Effector memory CD4-positive, alpha-beta T cell (primary cell): ENCODE measurements at places on chromosomes 2 and 18.
A peak's percentile ranks its signal among the peaks of the same experiment; 100 is the strongest.

DNA sequence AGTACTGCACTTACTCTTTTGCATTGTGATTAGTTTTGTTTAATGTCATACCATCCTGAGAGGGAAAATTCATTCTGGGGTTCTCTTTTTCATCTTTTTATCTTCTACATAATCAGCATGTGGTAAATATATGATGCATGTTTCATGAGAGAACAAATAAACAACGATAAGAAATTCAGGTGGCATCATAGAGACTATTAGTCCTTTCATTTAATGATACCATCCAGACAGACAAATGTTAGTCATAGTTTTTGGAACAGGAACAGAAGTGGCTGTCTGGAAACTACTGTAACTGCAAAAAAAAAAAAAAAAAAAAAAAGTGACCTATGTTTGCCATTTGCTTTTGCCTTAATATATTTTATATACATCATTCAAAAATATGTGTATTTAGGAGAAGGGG, 761.0 kb downstream of the EPHA4 start:
- DNase-seq, result no peak

DNA sequence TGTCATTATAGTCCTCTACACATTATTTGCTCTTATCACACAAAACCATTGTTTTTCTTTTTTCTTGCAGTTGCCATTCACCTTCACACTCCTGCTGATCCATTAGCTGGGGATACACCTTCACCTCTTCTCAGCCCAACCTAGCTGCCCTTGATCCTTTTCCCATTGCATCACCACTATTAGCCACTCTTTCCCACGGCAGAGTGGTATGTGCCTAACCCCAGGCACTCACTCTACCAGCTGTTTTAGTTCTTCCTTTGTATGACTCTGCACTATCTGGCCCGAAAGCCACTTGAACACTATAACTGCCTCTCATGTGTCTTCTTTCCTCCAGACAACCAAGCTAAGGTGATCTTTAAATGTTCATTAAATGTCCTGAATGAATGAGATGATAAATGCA, 145.4 kb upstream of the PIK3C3 start:
- DNase-seq, result no peak

DNA sequence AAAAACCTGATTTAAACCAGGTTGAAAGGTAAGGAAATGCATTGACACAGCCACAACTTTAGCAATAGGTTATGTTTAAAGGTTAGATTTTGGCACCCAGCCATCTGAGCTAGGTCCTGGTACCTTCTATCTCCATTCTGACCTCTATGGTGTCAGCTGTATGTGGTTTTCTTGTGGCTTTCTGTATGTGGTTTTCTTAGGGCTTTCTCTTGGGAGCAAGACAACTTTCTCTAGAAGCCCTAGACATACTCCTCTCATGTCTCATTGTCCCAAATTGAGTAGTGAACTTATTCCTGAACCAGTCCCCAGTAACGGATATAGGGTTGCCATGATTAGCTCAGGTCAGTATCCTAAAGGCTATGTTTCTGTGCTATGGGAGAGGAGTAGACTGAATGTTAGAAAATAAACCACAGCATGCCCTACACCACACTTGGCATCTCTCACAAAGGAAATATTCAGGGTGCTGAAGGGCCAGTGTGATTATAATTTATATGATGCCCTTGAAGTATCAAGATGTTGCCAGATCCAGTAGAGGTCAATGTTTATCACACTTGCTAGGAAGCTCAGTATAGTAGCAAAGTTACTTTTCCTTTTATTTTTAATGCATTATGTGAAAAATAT, 176.1 kb downstream of the CAPN13 start:
- DNase-seq, result no peak

GRCh38 chr2:168336786-168337388, 89.5 kb upstream of the STK39 start:
- peak; percentile 32 for DNase-seq

- no peak for DNase-seq
Measured at GRCh38 chr2:221346411-221346810, 225.7 kb downstream of the EPHA4 start.

DNA sequence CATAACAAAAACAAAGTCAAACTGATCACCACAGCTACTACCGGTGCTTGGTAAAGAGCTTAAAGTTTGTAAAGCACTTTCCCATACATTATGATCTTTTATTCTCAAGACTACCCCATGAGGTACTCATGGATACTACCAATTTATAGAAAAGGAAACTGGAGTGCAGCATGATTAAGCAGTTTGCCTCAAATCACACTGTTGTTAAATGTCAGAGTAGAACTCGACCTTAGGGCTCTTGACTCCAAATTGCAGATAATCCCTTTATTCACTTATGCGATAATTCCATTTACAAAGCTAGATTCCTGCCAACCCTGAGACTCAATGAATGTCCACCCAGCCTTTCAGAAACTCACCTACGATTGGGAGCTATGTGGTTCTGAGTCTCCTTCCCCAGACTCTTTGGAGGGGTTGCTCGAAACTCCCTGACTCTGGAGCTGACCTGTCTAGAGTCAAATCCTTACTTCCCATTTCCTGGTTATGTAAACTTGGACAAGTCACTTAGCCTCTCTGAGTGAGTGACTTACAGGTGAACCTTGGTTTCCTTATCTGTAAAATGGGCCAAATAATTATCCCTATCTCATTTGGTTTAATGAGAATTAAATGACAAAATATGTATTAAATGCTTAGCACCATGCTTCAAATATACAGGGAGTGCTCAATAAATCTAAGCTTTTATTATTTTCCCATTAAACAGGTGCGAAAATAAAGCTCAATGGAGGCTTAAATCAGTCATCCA, 47.4 kb downstream of the PSD4 start:
- DNase-seq, result no peak

GRCh38 chr2:118584062-118584749, 263.2 kb downstream of the EN1 start:
- no peak for DNase-seq

GRCh38 chr18:11985586-11985985, 4.3 kb downstream of the IMPA2 start:
- DNase-seq, result no peak

GRCh38 chr2:220775856-220776488, 796.1 kb downstream of the EPHA4 start:
- DNase-seq, result no peak

DNA sequence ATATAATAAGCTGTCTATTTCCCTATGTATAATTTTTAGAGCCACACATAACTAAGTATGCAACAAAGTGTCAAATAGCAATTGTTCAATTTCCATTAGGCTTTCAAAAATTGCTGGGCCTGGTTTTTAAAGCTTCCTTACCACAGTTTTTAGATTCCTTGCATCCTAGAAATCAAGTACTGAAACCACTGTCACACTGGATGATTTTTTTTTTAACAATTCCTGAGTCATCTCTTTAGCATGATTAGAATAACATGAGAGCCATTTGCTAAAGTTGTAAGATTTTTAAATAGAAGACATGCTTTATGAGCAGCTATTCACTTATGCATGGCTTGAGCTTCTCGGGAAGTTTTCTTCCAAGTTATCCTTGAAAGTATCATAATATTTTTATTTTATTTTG, 319.5 kb upstream of the NXPH2 start:
- DNase-seq, result no peak

GRCh38 chr18:21930177-21930576, 189.6 kb downstream of the MIB1 start:
- no peak for DNase-seq

- DNase-seq, result no peak
Measured at GRCh38 chr18:59881728-59882656, 17.8 kb upstream of the PMAIP1 start.

GRCh38 chr2:43345872-43346271, 119.5 kb upstream of the ZFP36L2 start:
- DNase-seq, result no peak

GRCh38 chr2:168490015-168490874, 34.2 kb downstream of the CERS6 start:
- DNase-seq, result no peak

DNA sequence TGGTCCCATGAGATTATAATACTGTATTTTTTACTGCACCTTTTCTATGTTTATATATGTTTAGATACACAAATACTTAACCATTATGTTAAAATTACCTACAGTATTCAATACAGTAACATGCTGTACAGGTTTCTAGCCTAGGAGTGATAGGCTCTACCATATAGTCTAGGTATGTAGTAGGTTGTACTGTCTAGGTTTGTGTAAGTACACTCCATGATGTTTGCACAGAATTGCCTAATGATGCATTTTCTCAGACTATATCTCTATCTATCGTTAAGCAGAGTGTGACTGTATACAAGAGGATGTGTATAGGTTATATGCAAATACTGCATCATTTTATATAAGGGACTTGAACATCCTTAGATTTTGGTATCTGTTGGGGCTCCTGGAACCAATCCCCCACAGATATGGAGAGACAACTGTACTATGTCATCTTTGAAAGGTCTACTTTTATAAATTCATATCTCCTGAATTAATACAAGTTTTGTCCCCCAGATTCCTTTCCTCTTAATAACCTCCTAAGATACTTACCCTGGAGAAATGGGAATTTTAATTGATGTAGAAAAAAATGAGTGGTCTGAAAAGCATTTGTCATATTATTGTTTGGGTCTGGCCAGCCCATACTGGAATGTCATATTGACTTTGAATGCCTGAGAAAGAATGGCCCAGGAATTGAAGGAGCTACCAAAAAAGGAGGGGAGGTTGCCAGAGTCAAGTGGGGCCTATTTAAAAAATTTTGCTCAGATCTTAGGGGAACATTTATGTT, 36.6 kb downstream of the EHBP1 start:
- no peak for DNase-seq

DNA sequence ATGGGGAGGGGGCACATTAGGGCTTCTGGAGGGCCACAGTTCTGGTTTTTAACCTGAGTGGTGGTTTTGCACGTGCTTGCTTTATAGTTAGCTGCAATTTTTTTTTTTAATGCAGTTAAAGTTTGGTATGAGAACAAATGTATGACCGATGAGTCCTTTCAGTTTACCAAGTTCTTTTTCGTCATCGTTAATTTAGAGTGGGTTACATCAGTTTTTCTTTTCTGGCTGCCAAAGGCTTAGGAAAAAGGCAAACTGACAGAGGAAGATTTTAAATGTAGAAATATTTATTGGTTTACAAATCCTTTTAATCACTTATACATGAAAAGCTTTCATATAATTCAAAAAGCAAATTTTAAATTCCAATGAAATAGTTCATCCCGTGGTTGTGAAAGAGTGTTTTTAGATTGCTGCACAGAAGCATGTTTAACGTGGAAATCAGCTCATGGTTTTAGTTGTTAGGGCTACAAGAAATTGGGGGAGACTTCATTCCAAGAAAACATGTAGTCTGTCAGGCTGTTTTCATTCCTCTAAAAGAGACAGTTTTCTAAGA, 82.9 kb downstream of the MSH2 start:
- no peak for DNase-seq

DNA sequence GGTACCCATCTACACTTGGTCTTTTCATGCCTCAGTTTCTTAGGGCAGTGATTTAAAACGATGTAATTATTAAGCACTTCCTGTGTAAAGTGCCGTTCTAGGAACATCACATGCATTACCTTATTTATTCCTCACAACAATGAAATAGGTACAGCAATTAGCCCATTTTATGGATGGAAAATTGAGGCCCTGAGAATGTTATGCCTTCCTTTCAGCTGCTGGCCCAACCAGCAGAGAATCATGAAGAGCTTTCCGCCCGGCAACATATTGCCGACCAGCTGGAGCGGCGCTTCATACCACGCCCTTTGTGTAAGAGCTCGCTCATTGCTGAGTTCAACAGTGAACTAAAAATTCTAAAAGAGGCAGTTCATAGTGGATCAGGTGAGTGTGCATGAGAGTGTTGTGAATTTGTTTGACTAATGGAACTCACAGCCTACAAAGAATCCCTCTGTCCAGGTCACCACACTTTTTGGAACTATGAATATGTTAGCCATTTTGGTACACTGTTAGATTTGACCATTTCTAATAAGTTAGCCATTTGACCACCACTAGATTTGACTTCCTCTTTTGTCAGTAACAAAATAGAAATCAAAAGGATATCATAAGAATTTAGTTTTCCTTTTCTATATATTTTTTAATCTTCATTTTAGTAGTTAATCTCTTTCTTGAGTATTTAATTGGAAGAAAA, 25.6 kb upstream of the RPE start:
- no peak for DNase-seq

DNA sequence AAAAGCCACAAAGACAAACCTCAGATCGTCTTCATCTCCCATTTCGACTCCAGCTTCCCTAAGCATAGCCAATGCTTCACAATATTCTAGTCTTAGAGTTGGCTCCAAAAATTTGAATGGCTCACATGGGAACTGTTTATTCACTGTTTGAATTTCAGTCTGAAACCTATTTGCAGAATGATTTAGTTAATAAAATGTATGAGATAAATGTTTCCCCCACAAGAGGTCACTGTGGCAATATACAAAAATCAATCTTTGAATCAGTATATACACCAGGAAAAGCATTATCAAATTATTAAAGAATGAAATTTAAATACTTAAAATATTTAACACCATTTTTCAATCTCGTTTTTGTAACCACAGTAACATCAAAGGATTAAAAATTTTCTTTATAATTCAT, 40.0 kb upstream of the MCM6 start:
- DNase-seq, result no peak

DNA sequence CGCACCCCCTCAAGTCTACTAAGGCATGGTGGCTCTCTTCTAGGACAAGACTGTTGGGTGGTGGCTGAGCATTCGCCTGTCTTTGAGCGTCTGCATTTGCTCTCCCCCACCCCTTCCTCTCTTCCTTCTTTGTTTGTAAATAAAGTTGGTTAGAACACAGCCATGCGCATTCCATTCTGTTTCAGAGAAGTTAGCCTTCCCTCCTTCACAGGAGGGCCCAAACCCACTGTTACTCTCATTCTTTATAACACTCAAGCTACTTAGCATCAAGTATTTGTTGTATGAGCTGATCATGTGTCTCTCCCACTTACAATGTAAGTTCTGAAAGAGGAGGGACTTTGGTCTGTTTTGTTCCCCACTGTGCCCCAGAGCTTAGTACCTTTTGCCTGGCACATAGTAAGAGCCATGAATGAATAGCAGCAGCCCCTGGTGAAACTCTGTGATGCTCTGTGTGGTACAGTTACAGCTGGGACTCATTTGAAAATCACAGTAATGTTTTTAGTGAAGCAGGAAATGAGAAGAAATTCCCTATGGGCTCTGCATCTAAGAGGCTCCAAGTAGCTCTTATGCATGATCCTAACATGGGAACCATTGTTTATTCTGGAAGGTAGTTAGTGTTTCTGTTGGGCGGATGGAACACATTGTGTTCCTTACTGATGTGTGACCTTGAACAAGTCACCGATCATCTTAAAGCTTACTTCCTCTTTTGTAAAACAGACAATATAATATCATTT, 7.7 kb downstream of the MGAT5 start:
- no peak for DNase-seq

GRCh38 chr2:17538844-17539554, 1.5 kb upstream of the VSNL1 start:
- no peak for DNase-seq

DNA sequence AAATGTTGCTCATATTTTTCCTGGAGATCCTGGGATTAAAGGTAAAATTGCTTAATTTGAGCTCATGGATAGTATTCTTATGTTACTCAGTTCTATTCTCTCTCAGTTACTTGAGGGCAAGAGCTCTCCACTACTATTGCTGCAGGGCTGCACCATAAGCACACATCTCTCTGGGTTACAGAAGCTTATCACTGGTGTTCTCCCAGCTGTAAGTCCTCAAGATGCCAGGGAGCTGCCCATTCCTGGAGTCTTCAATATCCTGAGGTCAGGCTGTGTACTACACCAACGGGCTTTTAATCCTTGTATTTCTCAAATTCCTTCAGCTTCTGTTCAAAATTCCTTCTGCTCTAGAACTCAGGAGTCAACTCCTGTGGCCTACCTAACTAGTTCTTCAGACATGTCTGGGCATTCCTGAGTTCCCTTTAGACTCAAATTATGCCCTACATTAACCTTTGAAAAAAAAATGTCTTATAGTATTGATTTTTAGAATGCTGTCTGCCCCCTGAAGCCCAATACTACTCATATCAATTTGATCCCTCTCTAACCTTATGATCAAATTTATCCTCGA, 17.7 kb upstream of the COBLL1 start:
- DNase-seq, result no peak
